ENCODE measurements at places on chromosomes 4 and X. TPM values are rescaled to one million over a fixed set of nuclear protein-coding genes. Genes with fewer than 3 reads are reported as not detected.

GRCh38 chr4:21203416-21203815 is 503.2 kb downstream of the PACRGL start:
- no peak overlapping the region for H3K27ac ChIP-seq
- H3K27me3 ChIP-seq, result no peaks in the 10 kb centered on the region
- no peaks in the 10 kb centered on the region for H3K4me1 ChIP-seq
- no peaks in the 10 kb centered on the region for H3K36me3 ChIP-seq

Gene NPY5R
- not detected for total RNA-seq

GRCh38 chrX:118347131-118347530 is 1.2 kb downstream of the WDR44 start:
- peaks cover 3% of the 10 kb centered on the region for H3K4me1 ChIP-seq
- peak overlapping the region; percentile 89 for H3K27ac ChIP-seq
- no peak for DNase-seq
- H3K27me3 ChIP-seq, result no peaks in the 10 kb centered on the region
- H3K36me3 ChIP-seq, result no peaks in the 10 kb centered on the region

GRCh38 chr4:3384391-3384770 is 57.4 kb upstream of the HGFAC start:
- H3K4me3 ChIP-seq, result no peak overlapping the region
- peaks cover 25% of the 10 kb centered on the region for H3K4me1 ChIP-seq
- H3K27ac ChIP-seq, result no peak overlapping the region

- H3K27ac ChIP-seq, result no peak overlapping the region
- DNase-seq, result peak; percentile 77
- no peaks in the 10 kb centered on the region for H3K27me3 ChIP-seq
These were observed 15.2 kb upstream of the ANXA10 start for GRCh38 chr4:168076989-168077725.

All from glutamatergic neuron (in vitro differentiated cells).